ENCODE measurements at places on chromosomes 12 and 14.

DNA sequence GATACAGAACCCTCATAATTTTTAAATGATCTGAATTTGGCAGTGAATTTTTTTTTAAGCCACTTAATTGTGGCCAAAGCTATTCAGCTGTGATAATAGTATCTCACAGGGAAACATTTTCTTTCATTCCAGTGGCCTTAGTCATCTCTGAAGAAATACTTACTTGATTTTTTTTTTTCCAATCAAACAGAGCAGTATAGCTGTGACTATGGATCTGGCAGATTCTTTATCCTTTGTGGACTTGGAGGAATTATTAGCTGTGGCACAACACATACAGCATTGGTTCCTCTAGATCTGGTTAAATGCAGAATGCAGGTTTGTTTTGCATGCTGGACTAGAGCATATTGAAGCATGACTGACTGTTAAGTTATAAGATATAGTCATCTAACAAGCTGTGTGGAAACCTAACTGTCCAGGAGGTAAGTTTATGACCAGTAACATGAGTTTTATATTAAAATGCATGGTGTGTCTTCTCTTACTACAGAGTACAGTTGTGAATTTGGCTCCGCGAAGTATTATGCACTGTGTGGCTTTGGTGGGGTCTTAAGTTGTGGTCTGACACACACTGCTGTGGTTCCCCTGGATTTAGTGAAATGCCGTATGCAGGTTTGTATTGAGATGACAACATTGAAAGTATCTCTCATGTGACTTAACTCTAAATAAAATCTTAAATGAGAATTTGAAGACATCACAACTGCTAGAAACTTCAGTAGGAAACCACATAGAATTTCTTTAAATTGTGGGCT is 1.9 kb downstream of the SLC25A3 start:
- no peak for DNase-seq

DNA sequence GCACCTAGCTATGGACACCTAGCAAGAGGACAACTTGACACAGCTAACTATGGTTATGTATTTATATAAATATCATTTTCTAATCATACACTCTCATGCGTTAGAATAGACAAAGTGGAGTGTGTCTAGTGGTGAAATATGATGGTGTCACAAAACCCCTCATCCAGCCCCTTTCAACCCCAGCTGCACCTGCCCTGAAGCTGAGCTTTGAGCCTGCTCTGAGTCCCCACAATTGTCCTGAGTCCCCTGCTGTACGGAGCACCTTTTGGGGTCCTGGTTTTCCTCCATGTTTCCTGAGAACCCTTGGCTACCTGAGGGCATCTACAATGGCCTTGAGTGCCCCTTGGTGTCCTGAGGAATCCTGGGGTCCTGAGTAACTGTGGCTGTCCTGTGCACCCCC is 1072.8 kb downstream of the TMEM121 start:
- no peak for DNase-seq

DNA sequence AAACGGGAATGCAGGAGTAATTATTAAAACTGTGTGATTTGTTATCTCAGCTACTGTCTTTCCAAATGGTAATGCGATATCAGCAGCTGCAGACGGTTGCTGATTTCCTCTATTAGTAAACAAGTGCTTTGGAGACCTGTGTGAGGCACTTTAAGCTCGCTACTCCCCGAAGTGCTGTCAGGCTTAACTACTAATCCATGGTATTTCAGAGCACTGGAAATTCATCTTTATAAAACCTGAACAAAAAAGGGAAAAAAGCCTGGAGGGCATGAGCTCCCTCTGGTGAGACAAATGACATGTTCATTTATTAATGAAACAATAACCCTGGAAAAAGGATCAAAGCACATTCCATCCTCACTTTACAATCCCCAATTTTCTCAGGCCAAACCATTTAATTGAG is 143.6 kb upstream of the OTX2 start:
- DNase-seq: no peak

DNA sequence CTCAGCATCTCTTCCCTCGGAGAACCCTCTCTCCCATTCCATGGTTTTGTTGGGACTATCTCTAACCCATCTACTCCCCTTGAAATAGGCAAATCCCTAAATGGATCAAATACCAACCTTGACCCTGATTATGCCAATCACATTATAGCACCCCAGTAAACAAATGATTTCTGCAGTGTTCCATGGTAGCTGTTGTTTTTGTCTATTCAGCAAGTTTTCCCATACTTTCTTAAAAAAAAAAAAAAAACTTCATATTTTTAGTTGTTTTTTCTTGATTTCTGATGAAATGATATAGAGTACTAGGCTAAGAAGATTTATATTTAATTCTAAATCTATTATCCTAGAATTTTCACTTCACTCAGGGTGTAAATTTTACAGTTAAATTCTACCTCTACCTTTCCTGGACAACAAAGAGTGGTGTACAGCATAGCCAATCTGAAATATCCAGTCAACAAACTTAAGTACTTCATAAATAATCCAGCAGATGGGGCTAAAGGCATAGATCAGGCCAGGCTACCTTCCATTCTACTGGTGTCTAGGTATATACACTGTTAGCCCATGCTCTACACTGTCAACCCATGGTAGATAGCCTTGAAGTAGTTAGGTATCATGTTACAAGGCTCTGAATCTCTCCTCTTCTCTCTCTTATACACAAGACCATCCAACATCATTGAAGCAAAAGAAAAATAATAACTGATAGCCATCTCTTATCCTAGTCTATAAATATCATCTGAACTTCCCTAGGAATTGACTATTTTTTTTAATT is 82.2 kb downstream of the PLEKHG7 start:
- DNase-seq: no peak

- no peak for DNase-seq
These were observed 30.4 kb downstream of the MEG3 start for GRCh38 chr14:100856056-100856950.

DNA sequence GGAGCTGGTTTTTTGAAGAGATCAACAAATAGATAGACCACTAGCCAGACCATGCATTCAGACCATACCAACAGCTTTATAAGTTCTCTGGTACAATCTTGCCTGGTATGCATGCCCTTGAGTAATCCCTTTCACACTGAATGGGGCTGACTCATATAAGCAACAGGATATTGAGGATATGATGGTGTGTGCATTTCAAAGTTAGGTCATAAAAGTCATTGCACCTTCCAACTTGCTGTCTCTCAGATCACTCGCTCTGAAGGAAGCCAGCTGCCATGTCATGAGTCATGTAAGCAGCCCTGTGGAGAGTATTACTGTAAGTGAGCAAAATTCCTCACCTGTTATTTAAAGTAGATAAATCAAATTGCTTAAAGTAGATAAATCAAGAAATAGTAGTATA is 45.0 kb upstream of the OR6J1 start:
- DNase-seq: no peak

DNA sequence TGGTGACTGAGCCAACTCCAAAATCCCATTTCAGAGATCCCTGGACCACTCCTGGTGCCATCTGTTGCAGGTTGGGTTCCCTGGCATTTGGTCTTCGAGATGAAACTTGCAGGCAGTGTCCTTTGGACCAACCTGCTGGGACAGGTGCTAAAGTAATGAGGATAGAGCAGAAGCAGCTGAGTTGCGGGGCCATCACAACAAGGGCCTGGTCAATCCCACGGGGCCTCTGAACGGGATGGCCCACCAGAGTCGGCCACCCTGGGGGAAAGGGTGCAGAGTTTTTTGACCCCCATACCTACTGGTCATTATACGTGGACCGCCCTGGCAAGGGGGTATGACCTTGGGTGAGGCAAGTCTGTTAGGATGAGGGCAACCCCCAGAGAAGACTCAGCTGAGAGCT is 39.3 kb downstream of the DLK1 start:
- no peak for DNase-seq

- DNase-seq: no peak
These were observed 195.5 kb upstream of the BTG1 start for GRCh38 chr12:92341065-92341668.

DNA sequence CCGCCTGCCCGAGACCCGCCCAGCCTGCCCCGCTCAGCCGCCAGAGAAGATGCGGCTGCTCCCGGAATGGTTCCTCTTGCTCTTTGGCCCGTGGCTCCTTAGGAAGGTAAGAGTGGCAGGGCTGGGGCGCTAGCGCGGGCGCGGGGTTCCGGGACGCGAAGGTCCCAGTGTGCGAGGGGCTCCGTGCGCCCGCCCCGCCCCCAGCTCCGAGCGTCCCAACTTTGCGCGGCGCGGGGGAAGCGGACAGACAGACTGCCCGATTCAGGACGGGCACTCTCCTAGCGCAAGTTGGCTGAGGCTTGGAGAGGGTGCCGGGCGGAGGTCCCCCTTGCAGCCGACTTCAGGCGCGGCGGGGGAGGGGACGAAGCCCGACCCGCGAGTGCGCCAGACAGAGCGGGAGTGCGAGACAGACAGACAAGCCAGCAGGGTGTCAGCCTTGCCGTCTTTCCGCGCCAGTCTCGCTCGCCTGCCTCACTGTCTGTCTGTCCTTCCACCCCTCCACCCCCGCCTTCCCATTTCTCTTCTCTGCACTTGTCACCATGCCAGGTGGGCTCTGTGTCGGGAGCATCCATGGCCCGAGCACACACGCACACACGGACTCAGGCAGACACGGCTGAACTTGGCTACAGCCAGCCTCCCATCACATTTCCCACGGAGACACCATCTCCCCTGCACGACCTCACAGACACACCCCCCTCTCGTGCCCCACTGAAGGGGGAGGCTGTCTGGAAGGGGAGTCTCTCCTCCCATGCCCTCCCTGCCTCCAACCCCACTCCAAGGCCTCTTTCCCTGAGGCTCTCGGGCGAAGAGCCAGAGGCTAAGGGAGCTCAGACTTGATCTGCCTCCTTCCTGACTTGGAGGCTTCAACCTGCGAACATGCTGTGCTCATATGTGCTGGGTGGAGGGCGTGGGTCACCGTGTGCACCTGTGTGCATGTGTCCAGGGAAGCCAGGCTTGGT is 606 bp downstream of the NXPH4 start:
- DNase-seq: no peak

DNA sequence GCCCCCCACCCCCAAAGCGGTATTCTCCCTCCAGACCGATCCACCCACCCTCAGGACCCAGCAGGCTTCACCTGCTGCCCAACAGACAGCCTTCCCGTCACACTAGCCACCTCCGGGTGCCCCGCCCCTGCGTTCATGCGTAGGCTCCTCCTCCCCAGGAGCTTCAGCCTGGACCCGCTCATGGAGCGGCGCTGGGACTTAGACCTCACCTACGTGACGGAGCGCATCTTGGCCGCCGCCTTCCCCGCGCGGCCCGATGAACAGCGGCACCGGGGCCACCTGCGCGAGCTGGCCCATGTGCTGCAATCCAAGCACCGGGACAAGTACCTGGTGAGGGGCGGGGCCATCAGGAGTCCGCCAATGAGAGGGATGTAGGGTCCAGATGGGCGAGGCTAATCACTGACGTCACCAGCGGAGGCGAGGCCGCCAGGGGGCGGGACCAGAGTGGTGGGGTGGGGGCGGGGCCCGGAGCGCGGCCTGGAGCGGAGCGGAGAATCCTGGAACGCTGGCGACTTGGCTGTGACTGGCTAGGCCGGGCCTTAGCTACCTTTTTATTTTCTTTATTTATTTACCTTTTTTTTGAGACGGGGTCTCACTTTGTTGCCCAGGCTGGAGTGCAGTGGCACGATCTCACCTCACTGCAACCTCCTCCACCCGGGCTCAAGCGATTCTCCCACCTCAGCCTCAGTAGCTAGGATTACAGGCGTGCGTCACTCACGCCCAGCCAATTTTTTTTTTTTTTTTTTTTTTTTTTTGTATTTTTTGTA is 4.4 kb downstream of the TNS2 start:
- peak; percentile 92 for DNase-seq

Measured in stimulated activated CD4-positive, alpha-beta T cell treated with anti-CD3 and anti-CD28 coated beads, Interleukin-4, amount 100 ng/mL, for 1 hour (primary cell).